ENCODE measurements at places on chromosomes 7 and 10.

GRCh38 chr10:92727141-92727540, 37.4 kb downstream of the HHEX start:
- no peak for DNase-seq

GRCh38 chr10:18723801-18724200, 64.6 kb downstream of the ARL5B start:
- DNase-seq, result no peak

- no peak for DNase-seq
Observed at GRCh38 chr10:116704926-116705325, 37.4 kb downstream of the HSPA12A start.

DNA sequence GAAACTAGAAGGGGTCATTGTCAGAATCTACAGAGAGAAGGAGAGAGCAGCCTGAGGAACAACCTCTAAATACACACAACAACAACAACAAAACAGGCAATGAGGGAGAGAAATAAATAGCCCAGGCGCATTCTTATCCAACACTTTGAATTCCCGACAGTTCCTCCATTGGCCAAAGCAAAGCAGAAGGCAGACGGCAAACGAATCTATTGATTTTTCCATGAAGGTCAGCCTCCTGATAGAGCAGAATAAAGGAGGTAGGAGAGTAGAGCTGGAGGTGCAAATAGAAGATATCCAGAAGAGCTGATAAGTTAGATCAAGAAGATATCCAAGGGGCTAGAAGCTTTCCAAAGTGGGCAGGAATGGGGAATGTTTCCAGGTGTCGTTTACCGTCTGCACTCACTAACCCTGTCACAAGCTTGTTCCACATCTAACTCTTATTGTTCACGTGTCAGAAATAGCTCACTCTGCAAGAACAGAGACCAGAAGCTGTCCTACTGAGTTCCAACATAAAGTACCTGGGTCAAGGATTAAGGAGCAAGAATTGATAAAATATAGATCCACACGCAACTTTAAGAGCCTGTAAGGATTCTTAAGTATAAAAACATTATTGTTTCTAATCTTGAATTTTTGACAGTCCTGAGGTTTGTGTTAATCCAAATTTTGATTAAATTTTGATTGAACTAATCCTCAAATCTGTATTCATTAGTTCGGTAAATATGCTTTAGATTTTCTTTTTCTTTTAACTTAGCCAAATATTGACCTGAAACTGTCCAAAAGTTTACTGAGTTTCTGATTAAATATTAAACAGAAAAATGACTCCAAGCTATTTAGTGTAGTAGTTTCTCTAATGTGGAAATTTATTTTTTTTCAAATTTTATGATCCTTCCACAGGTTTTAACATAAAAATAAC, 45.7 kb downstream of the PTN start:
- no peak for DNase-seq

- no peak for DNase-seq
Observed at GRCh38 chr7:116327752-116328151, 117.4 kb downstream of the TES start.

- DNase-seq, result no peak
Observed at GRCh38 chr7:34838329-34838728, 180.3 kb downstream of the NPSR1 start.

GRCh38 chr10:118562851-118563250, 32.6 kb downstream of the PRLHR start:
- no peak for DNase-seq

- no peak for DNase-seq
Observed at GRCh38 chr10:122461367-122461728, at the start of gene HTRA1. Gene HTRA1 (plus strand): TSS chr10:122461553. CDS start chr10:122461653, 100 bp downstream.

- no peak for DNase-seq
Observed at GRCh38 chr10:1860351-1860750, 123.0 kb upstream of the ADARB2 start.

DNA sequence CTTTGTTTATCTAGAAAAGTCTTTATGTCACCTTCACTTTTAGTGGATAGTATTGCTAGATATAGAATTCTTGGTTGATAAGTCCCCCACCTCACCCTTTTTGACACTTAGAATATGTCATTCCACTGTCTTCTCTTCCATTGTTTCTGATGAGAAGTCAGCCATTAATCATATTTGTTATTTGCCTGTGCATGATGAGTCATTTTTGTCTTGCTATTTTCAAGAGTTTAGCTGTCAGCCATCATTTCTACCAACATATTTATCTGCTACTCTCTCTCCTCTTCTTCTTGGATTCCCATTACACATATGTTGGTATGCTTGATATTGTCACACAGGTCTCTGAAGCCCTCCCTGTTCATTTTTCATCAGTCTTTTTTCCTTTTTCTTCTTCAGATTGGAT, 160.8 kb upstream of the TCF7L2 start:
- no peak for DNase-seq

DNA sequence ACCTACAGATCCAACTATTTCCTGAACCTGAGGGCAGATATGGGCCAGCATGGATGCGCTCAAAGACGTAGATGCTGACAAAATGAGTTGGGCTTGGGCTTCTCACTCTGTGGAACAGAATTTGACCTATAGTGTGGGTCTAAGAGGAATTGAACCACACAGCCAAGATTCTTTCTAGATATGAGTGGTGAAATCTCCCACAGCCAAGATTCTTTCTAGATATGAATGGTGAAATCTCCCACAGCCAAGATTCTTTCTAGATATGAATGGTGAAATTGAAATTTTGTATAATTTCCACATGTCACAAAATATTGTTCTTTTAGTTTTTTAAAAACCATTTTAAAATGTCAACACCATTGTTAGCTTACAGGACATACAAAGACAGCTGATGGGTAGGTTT, 215.4 kb upstream of the LRGUK start:
- DNase-seq, result no peak

DNA sequence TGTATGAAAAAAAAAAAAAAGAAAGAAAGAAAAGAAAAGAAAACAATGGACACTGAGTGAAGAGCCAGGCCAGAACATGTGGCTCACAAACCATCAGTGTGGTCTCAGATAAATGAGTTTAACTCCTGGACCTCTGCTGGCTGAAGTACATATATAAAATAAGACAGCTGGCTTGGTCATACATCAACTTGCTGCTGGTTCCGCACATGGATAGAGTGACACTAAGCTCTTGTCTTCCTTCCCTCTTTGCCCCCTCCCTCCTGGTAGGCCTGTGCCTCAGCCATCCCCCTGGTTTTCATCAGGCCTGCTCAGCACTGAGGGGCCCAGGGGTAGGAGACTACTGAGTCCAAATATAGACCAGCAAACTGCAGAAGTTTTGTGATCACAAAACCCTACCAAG, 58.1 kb upstream of the DGKI start:
- DNase-seq, result no peak

GRCh38 chr10:119339109-119339508, 131.7 kb downstream of the GRK5 start:
- no peak for DNase-seq

DNA sequence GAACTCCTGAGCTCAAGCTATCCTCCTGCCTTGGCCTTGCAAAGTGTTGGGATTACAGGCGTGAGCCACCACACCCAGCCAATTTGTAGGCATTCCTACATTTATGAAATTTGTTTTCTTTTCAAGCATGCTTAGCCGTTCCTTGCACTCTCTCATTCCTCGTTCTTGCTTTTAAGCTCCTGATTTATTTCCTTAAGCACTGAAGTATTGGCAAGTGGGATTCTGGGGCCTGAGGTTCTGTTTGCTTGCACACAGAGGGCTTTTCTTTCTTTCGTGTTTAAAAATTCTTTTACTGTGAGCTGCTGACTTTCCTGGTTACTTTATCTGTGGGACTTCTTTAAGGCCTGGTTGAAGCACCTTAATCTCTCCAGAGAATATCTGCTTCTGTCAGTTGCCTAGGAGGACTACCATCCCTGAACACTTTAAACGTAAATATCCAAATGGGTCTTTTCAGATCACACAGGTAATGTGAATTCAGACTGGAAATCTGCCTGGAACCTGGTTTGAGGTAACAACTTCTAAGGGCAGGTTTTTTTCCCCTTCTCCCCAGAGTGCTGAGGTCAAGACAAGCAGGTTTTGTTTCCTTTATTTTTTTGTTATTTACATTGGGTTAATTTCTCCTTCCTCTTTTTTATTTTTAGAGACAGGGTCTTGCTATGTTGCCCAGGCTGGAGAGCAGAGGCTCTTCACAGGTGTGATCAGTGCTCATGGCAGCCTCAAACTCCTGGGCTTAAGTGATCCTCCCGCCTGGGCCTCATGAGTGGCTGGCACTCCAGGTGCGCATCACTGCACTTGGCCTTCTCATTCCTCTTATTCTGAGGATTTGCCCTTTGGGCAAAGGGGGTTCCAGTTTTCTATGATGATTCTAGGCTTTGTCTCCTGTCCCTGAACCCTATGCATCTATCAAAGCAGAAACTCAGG, 102.9 kb downstream of the PFKFB3 start:
- DNase-seq, result no peak

GRCh38 chr7:24866004-24866615, 108.8 kb upstream of the GSDME start:
- no peak for DNase-seq

DNA sequence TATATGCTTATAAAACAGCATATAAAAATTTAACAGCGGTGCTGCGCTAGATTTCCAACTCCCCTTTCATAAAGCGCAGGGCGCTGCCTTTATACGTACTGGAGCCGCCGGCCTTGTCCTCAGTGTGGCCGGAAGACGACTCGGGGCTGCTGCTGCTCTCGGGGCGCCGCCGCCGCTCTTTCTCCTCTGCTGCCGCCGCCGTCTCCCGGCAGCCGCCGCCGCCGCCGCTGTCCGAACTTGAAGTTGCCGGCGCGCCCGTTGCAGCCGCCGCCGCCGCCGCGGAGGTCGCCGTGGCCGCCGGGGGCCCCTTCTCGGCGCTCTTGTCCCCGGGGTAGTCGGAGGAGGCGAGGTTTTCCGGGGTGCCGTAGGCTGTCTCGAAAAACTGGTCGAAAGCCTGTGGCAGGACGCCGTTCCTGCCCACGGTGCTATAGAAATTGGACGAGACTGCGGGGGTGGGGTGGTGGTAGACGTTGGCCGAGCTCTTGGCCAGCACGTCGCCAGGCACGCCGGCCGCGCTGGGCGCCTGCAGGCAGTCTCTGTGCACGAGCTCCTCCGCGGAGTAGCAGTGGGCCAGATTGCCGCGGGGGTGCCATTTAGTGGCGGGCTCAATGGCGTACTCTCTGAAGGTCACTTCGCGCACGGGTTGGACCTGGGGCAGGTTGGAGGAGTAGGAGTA, 557 bp downstream of the HOXA11 start:
- DNase-seq, result no peak

GRCh38 chr7:133975130-133975529, 152.0 kb upstream of the LRGUK start:
- DNase-seq, result no peak

Data from stimulated activated CD8-positive, alpha-beta memory T cell treated with anti-CD3 and anti-CD28 coated beads, Interleukin-7, amount 100 ng/mL, for 24 hours (primary cell).